Stimulated activated effector memory CD8-positive, alpha-beta T cell treated with anti-CD3 and anti-CD28 coated beads, Interleukin-12 subunit alpha, Interleukin-12 subunit beta, amount 100 ng/mL, for 72 hours (primary cell): ENCODE measurements at places on chromosomes 2 and 18.

GRCh38 chr18:46761059-46761769 lies 4.4 kb upstream of the ST8SIA5 start:
- DNase-seq = no peak

DNA sequence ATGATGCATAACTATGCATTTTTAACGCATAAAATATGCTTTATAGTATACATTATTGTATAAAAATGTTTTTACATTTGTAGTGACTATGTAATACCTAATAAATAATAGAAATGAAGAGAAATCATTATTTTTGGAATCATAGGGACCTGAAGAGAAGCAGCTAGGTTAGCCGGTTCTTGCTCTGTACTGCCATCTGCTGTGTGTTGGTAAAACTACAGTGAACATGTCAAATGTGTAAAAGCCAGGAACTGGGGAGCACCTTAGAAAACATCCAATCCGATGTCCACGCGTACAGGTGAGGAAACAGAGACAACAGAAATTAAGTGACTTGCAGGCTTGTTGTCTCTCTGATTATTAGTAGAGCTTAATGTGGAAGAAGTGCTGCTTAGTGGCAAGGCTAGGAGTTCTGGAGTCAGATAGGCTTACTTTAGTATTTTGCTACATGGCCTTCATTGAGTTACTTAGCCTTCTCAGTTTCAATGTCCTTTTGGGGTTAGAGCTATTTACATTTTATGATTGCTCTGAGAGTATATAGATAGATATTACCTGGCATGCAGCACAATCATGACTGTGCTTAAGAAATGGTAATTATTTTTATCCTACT lies 386.5 kb downstream of the DLGAP1 start:
- DNase-seq = peak; percentile 4

DNA sequence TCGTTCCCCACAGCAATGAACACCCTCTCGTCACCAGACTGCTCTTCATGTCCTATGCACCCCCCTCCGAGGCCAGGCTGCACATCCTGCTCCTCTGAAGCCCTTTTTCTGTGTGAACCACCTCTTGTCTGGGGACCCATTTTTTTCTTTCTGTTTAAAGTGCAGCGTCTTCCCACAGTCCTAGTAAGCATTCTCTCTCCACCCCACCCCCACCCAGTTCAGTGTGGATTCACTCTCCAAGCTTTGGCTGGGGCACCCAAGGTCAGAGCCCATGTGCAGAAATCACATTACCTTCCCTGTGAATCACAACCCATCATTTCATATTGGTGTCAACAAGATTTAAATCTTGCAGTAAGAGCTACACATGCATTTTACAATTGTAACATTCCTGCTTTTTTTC lies 26.4 kb upstream of the PKDCC start:
- DNase-seq = no peak

DNA sequence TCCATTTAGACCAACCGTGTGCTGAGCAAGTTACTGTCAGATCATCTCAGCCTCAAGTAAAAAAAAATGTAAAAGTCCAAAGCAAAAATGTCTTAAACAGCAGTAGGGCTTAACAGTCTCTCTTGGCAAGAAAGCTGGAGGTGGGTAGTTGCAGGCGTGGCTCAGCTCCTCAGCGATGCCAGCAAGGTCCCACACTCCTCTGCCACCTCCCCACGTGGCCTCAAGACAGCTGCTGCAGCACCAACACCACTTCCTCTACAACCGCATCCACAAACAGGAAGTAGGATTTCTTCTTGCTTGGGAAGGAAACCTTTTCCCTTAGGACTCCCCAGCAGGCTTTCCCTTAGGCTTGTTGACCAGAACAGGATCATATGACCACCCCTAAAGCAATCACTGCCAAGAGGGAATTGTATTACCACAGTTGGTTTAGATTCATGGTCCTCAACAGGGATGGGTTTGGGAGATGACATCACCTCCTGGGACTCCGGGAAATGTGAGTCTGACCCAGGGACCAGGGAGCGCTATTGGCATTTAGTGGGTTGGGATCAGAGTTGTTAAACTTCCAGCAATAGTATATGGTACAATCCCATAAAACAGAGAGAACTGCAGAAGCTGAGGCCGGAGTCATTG lies 97.1 kb downstream of the MAPK4 start:
- no peak for DNase-seq

DNA sequence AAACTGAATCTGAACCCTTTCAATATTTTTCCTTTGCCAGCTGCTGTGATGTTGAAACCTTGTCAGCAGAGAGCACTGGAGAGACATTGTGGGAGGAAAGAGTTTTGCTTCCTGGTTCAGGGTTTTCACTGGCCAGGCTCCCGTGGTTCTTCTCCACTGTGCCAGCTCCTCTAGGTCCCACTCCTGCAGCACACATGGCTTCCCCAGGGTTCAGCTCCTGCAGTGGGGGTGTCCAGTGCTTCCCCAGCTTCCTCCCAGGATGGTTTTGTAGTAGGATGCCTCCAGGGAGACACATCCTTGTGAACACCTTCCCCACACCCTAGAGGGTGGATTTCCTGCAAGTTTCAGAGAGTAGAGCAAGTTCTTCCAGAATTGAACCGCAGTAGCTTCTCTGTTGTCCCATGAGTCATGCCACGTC lies 24.0 kb upstream of the SULT1C3 start:
- DNase-seq = no peak

DNA sequence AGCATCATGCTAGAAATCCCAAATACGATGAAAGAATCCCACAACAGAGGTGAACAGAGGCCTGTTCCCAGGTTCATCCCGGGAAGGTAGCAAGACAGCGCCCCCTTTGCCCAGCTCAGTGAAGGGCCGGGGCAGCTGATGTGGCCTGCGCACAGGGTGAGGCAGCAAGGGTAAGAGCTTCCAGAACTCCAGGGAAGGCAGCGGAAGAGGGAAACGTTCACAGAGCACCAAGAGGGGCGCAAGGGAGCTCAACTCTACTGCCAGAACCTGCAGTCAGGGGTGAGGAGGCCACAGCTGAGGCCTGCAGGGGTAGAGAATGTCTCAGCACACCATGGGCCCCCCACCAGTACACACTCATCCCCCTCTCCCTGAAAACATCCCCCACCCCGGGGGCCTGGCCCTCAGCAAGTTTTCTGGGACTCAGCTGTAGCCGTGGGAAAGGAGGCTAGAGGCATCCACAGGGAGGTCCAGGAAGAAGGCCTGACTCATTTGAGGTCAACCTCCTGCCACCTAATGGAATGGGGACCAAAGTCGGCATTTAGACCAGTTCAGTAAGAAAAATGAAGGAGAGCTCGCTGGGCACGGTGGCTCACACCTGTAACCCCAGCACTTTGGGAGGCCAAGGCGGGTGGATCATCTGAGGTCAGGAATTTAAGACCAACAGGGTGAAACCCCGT lies 95.6 kb upstream of the ASAP2 start:
- no peak for DNase-seq

- DNase-seq = no peak
These were observed 147.7 kb downstream of the KLHL29 start for GRCh38 chr2:23532391-23533337.

GRCh38 chr2:54677476-54678265 lies 45.8 kb upstream of the EML6 start:
- no peak for DNase-seq
